ENCODE measurements at places on chromosomes 3 and 15.

- DNase-seq: no peak
Measured at GRCh38 chr15:78358102-78358870, 18.1 kb downstream of the CRABP1 start.

DNA sequence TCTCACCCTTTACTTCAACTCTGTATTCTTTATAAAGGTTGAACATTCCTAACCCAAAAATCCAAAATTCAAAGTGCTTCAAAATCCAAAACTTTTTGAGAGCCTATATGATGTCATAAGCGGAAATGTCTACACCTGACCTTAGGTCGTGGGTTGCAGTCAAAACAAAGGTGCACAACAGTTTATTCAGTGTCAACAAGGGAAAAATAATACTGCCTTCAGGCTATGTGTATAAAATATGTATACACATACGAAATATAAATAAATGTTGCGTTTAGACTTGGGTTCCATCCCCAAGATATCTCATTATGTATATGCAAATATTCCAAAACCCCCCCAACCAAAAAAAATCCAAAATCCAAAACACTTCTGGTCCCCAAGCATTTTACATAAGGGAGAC is 90.9 kb downstream of the STAG1 start:
- DNase-seq: no peak

- DNase-seq: no peak
Measured at GRCh38 chr15:75731248-75732151, 18.9 kb upstream of the CSPG4 start.

DNA sequence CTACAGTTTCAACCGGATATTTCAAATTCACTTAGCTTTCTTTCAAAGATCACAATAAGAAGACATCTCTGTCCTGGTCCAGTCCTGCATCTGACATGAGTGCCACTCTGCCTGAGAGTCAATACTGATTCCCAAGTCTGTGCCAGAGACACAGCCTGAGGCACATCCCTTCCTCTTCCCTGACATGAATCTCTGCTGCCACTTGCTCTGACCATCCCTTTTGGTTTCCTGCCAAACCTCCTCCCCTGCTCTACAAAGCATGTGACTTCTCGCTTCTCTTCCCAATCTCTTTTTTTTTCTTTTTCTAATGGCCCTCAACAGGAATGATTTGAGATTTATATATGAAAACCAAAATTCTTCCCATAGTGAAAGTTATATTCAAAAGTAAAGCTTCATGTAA is 117.9 kb downstream of the MECOM start:
- no peak for DNase-seq

All from stimulated activated CD4-positive, alpha-beta T cell treated with anti-CD3 and anti-CD28 coated beads, Interleukin-12 subunit alpha, Interleukin-12 subunit beta, amount 100 ng/mL, for 4 hours (primary cell).